ENCODE measurements at places on chromosomes 5 and 9. TPM values are rescaled to one million over a fixed set of nuclear protein-coding genes. Genes with fewer than 3 reads are reported as not detected.

The UBAP1 gene
- 20.6 TPM for total RNA-seq

The GARNL3 gene
- total RNA-seq = 2.5 TPM

The NOTCH1 gene
- 19.6 TPM for total RNA-seq

- no peak for DNase-seq
These were observed 98.6 kb downstream of the GIN1 start for GRCh38 chr5:103021314-103021713.

GRCh38 chr5:113507601-113508000 lies 5.9 kb upstream of the YTHDC2 start:
- DNase-seq = no peak

DNA sequence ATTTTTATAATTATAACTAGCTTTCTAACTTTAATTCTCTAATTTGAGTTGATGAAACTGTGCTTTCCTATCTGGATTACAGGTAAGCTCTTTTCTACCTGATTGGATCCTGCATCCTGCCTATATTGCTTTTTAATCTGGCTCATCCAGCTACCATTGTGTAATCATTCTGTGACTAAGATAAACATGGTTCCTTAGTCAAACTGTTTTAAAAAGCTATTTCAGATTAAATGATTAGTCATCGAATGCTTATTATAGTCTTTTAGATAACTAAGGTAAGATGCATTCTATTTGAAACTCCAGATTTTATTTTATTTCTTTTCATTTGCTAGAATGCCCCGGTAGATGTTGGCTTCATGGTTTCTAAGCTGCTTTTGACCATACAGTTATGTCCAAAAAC lies 50.7 kb downstream of the ICE1 start:
- no peak for DNase-seq

DNA sequence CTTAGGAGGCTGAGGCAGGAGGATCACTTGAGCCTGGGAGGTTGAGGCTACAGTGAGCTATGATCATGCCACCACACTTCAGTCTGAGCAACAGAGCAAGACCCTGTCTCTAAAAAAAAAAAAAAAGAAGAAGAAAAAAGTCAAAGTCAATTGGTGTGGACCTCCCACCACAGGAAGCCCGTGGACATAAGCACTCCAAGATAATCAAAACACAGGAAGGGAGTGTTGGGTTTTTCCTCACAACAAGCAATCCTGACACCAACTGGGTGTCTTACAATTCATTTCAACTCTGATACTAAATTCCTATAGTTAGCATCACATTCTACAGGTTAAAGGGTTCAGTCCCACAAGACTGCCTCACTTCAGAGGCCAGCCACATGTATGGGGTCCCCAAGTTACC lies 70.7 kb downstream of the PDE6A start:
- no peak for DNase-seq

- no peak for DNase-seq
These were observed 31.0 kb upstream of the IL17B start for GRCh38 chr5:149410071-149410470.
